ENCODE measurements at places on chromosomes 5 and 9. TPM values are rescaled to one million over a fixed set of nuclear protein-coding genes. Genes with fewer than 3 reads are reported as not detected.

PLAC8L1 gene
- total RNA-seq, result not detected

FCN2 gene
- not detected for total RNA-seq

OTULINL gene
- total RNA-seq, result 4.1 TPM

OTP gene
- not detected for total RNA-seq

F12 gene
- not detected for total RNA-seq

GIN1 gene
- 8.7 TPM for total RNA-seq

GABBR2 gene
- total RNA-seq, result 0.26 TPM

SH3PXD2B gene
- total RNA-seq, result 41.5 TPM

ZDHHC11B gene
- 7.9 TPM for total RNA-seq

RLN2 gene
- not detected for total RNA-seq

TMOD1 gene
- 68.4 TPM for total RNA-seq

HK3 gene
- total RNA-seq, result 3.8 TPM

F2RL2 gene
- 4.6 TPM for total RNA-seq

FAM221B gene
- not detected for total RNA-seq

GLRA1 gene
- not detected for total RNA-seq

GABRA1 gene
- not detected for total RNA-seq

FRMD3 gene
- 13.4 TPM for total RNA-seq

RNF183 gene
- total RNA-seq, result not detected

SPATA31A3 gene
- not detected for total RNA-seq

CCDC69 gene
- total RNA-seq, result 217 TPM

TMEM215 gene
- total RNA-seq, result not detected

PCDHA7 gene
- 0.42 TPM for total RNA-seq

IFNA10 gene
- total RNA-seq, result not detected

SLC25A2 gene
- not detected for total RNA-seq

PDE6A gene
- not detected for total RNA-seq

CCDC183 gene
- total RNA-seq, result 0.33 TPM

SLC36A2 gene
- not detected for total RNA-seq

OR13C9 gene
- not detected for total RNA-seq

SPZ1 gene
- not detected for total RNA-seq

TAL2 gene
- total RNA-seq, result not detected

INSL4 gene
- not detected for total RNA-seq

NOTCH1 gene
- 90.6 TPM for total RNA-seq

RAD50 gene
- total RNA-seq, result 39.9 TPM

LAMC3 gene
- total RNA-seq, result 0.50 TPM

FGF18 gene
- 0.86 TPM for total RNA-seq

DPH7 gene
- total RNA-seq, result 19.9 TPM

LVRN gene
- total RNA-seq, result 1.3 TPM

SEMA6A gene
- total RNA-seq, result 16.9 TPM

FOXD4L3 gene
- total RNA-seq, result not detected

FXN gene
- total RNA-seq, result 15.2 TPM

CCNI2 gene
- not detected for total RNA-seq

OR13C8 gene
- not detected for total RNA-seq

SERINC5 gene
- 8.4 TPM for total RNA-seq

ZFP2 gene
- total RNA-seq, result 2.1 TPM

SPATA31A5 gene
- not detected for total RNA-seq

ZDHHC21 gene
- 9.3 TPM for total RNA-seq

All from esophagus muscularis mucosa (tissue), 4 donors.